ENCODE measurements at places on chromosomes 4 and X.
A peak's percentile ranks its signal among the peaks of the same experiment; 100 is the strongest.

GRCh38 chr4:168585168-168586091 lies 88.6 kb downstream of the PALLD start:
- DNase-seq, result peak; percentile 73

DNA sequence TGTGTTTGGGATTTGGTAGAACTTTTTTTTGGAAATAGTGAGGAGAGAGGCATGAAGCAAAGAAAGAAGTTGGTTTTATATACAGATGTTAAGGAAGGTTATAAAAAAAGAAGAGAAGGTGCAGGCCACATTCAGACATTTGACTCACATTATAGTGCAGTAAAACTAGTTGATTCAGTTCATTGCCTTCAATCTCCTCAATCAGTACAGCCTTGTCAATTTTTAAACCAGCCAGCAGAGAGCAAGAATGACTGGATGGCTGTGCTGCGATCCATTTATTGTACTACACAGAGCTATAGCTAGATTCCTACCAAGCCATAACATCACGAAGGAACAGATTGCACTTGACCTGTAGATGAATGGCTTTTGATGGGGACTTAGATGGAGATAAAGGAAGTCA lies 79.7 kb upstream of the LSM6 start:
- no peak for DNase-seq

DNA sequence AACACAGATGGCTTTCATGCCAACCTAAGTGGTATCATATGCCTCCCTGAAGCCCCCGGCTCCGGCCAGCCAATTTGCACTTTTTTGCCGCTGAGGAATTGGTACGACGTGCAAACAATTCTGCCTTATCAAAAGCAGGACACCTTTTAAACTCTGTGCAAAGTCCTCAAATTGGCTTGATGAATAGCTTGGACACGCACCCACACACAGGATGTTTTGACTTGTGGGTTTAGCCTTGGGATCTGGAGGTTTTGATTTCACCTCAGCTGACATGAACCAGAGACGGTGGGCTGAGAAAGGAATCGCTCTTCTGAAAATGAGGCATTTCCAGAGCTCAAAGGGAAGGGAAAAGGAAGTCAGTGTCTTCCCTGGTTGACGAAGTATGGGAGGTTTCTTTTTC lies 110.8 kb upstream of the SHOX start:
- DNase-seq, result no peak

DNA sequence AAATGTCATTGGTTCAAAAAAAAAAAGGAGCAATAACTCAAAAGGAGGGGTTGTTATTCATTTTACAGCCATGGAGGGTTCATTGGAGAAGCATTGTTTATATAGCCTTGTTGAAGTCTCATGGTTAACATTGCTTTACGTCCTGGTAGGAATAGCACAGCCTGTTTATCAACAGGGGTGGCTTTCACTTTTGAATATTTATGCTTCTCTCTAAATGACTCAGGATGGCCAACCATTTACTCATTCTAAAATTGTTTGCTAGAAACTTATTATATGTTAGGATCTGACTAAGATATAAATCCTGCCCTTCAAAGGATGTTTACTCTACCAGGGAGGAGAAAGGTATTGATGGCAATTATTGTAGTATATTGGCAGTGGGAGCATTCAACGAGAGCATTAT lies 534.1 kb upstream of the GALNTL6 start:
- no peak for DNase-seq

DNA sequence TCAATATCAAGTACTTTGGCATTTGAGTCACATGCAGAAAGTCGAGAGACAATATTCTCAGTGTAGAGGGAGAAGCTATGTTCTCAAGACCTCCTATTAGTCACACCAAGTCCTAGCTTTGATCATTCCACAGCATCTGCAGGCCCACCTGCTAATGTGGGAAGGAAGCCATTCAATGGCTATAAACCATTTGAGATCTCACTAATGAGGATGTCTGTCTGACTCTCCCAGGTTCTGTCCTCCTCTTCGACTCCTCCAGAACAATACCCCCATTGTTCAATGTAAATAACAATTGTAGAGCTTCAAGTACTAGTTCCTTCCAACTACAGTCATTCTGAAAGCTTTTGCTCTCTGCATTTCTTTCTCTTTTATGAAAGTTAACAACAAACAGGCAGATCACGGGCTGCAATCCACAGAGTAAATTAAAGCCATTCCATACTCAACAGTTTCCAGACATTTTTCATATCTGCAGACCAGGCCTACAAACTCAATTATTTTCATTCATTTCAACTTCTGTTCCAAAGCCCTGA lies 140.2 kb upstream of the EDNRA start:
- DNase-seq, result no peak

DNA sequence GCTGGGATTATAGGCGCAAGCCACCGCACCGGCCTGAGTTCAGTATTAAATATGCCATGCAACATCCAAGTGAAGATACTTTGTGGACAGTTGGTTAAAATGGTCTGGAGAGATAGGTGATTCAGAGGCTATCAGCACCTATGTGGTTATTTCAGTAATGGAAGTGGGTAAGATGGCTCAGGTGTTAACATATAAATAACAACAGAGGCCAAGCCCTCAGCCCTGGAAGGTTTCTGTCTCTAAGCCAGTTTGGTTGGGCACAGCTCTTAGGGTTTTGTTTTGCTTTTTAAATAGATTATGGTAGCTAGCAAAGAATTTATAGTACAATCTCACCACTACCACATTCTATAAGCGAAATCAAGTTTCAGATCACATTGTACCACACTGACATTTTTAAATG lies 16.6 kb downstream of the FAM114A1 start:
- no peak for DNase-seq

DNA sequence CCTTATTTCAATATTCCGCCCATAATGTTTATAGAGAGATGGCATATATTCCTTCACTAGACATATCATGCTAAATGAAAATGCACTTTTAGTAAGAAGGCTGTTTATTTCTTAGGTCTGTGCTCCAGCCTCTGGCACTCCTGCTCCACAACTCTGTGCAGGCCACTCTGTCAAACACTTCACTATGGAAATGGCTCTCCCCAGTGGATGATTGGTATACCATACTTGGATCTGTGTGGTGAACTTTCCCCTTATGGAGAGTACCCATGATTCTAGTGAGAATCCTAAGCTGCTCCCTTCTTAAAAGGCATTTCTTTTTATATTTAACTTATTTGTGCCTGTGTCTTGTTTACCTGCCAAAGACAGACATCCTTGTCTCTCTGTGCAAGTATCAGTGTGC lies 480.1 kb upstream of the GALNT7 start:
- DNase-seq, result no peak

DNA sequence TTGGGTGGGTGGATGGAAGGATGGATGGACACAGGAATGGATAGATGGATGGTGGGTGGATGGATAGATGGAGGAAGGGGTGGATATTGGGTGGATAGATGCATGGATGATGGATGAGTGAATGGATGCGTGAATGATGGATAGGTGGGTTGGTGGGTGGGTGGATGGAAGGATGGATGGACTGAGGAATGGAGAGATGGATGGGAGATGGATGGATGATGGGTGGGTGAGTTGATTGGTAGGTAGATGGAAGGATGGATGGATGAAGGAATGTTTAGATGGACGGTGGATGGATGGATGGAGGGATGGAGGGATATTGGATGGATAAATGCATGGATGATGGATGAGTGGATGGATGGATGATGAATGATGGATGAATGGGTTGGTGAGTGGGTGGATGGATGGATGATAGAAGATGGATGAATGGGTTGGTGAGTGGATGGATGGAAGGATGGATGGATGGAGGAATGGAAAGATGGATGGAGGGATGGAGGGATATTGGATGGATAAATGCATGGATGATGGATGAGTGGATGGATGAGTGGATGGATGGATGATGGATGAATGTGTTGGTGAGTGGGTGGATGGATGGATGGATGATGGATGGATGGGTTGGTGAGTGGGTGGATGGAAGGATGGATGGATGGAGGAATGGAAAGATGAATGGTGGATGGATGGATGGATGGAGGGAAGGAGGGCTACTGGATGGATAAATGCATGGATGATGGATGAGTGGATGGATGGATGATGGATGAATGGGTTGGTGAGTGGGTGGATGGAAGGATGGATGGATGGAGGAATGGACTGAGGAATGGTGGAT lies 50.4 kb upstream of the GRPEL1 start:
- DNase-seq, result no peak

GRCh38 chrX:68666580-68666979 lies 19.1 kb downstream of the STARD8 start:
- no peak for DNase-seq
